ENCODE measurements at places on chromosomes 6 and 20. TPM values are rescaled to one million over a fixed set of nuclear protein-coding genes. Genes with fewer than 3 reads are reported as not detected.

DNA sequence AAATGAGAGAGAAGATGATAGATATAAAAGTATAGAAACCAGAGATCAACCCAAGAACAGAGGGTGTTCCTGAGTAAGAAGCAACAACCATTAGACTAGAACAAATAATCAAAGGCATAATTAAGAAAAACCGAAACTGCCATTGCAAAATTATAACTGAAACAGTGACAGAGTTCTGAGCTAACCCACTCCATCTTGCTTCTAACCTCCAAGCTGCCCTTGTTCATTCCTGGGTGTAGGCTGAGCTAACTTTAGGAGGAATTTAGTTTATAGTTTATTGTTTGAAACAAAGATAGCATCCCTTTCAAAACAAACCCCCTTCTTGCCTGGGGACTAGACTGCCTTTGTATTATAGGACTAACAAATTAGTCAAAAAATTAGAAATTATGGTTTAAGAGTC is 56.1 kb upstream of the PRND start:
- ATAC-seq: no peak

The HS3ST5 gene
- 0.13 TPM for total RNA-seq

The ZC2HC1B gene
- not detected for total RNA-seq

The ADGB gene
- not detected for total RNA-seq

DNA sequence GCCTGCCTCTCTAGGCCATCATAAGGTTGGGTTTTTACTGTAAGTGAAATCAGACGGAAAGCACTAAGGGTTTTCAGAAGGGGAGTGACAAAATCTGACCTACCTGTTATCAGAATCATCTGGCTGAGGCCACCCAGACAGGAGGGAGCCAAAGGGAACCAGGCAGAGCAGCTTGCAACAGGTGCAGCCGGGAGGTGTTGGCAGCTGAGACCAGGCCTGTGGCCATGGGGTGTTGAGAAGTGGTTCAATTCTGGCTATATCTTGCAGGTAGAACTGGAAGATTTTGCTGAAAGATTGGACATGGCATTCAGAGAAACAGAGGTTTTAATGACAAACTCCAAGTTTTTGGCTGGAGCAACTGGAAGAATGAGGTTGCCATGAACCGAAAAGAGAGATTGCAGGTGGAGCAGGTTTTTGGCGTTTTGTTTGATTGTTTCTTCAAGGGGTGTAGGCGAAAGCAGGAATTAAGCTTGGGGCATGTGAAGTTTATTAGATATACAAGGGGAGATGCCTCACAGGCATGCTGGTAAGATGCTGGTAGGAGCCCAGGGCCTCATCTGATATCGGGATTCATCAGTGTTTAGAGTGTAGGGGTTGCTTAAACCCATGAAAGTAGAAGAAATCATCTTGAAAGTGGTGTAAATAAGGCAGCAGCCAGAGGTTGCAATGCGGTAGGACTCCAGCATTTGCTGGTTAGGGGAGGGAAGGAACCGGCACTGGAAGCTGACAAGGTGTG is 35.1 kb upstream of the MAP3K4 start:
- no peak for ATAC-seq

GRCh38 chr6:41519305-41519744 is 26.9 kb upstream of the FOXP4 start:
- no peak for ATAC-seq

DNA sequence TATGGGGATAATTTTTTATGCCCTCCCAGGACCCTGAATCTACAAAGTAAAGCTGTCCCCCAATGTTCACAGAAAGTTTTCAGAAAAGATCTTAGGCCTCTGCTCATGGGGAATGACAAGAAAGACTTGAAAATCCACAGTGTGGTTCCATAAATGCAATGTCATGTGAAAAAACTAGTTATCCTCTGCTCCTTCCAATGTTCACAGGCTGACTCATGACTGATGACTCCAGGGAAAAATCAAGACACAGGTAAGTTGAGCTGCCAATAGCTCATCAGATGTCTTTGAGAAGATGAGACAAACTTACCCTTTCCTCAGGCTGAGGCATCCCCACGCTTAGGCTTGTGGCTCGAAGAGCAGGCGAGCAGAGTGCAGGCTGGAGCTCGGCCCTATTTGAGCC is 14.8 kb upstream of the BCLAF1 start:
- ATAC-seq: no peak

DNA sequence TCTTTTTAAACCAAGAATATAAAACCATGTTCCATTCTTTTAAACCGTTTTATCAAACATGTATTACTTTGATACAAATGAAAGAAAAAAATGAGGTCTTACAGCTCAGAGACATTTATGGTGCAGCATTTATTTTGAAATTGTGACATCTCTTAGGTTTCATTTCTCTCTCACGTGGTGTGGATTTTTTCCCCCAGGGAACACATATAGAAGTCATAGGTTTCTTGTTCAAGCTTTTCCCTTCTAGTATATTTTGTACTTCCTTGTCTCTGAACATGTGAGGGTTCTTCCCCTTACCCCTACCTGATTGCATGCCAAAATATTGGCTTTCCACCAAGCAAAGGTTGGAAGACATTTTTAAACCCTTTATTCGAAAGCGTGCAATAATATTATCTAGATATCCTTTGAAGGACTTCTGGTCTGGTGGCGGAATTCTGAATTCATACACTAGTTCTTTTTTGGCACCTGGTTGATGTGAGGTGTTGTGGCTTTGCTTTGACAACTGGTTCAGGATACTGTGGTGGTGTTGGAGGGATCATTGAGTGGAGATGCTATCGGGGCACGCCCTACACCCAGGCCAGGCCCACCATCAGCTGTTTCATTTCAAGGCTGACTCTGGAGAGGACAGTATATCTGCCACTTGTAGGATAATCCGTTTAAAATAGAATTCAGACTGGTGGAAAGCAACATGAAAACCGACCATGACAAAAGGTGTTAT is 5.6 kb upstream of the FAM50B start:
- ATAC-seq: no peak
